ELF-1 (cell line): ENCODE measurements at places on chromosomes 6 and 20.
A peak's percentile ranks its signal among the peaks of the same experiment; 100 is the strongest.

GRCh38 chr6:160851031-160851430, 140.5 kb upstream of the MAP3K4 start:
- no peak for DNase-seq

DNA sequence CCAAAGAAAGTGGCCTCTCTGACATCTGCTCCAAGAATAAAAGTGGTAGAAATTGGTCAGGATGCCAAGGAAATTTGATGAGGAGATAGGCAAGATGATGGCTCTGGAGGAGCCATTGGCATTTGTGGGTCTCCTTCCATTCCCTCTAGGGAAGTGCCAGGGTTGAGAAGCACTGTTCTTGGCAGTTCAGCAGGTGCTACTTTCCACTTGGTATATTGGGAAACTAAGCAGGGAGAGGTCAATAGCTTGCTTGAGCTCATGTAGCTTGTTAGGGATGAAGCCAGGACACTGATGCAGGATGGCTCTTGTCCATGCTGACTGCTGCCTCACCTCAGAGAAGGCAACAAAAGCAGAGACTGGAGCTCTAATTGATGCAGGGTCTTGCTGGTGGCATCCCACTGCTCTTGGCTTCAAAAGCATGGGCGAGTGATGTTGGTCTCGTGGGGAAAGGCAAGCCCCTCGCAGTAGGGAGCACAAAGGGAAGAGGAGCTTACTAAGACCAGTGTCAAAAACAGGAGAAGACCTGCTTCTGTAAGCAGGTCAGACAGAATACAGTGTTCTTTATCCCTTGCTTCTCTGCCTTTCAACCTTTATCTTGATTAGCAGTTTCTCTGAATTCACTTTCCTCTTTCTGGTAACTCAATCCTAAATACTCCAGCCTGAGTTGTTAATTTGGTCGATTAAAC, 73.1 kb upstream of the RIPOR2 start:
- no peak for DNase-seq

- DNase-seq: no peak
Measured at GRCh38 chr20:37343212-37343993, 2.5 kb upstream of the SRC start.

GRCh38 chr20:38751360-38751976, 3.2 kb downstream of the ACTR5 start:
- no peak for DNase-seq

- no peak for DNase-seq
Measured at GRCh38 chr6:170438861-170439260, 114.2 kb downstream of the PSMB1 start.

DNA sequence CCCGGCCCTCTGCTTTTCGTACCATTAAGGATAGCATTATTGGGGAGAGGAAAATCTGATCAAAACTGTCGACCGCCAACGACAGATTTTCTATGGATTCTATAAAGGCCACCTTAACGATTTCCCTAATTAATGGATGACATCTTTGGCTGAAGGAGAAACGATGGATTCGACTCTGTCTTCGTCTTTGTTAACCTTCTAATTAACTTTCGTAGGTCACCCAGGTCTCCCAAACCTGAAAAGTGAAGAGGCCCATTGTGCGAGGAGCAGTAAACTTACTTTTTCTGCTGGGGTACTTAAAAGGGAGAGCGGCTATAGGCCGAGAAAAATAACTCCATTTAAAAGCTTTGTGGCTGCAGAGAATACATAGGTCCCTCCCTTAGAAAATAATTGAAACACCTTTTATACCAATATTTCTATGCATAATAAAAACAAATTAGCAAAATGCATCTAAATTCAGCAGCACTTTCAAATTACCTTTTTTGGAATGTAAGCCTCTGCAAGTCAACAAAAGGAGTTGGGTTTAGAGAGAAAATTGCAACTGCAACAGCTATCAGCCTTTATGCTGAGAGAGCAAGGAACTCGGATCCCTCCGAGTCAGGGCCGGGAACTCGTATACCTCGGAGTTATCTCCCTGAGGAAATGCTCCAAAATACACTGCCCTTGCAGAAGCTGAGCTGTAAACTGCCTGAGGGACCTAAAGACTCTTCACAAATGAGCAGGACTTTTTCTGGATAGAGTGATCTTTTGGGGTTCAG, 31.4 kb upstream of the NR2E1 start:
- DNase-seq: peak; percentile 48

DNA sequence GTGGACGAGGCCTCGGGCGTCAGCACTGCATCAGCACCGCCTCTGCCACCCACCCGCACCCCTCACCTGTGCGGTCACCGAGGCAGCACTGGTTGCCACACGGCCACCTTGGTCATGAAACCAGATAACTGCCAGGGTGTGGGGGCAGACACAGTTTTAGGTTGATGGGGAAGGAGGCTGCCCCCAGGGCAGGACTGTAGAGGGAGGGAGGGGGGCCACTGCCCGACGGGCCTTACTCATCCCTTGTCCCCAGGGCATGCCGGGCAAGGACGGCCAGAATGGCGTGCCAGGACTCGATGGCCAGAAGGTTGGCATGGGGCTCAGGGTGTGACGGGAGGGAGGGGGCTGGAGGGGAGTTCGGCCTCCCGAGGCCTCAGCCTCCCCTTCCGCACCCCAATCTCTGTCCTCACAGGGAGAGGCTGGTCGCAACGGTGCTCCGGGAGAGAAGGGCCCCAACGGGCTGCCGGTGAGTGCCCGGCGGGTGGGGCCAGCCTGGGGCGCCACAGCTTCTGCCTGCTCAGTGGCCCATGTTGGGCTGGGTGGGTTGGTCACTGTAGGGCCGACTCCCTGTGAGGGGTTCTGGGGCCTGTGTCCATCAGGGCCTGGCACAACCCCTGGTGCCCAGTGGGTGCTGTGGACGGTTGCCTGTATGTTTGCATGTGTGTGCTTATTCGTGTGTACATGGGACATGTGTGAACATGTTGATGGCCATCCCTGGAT, 11.8 kb downstream of the COL9A3 start:
- DNase-seq: no peak

DNA sequence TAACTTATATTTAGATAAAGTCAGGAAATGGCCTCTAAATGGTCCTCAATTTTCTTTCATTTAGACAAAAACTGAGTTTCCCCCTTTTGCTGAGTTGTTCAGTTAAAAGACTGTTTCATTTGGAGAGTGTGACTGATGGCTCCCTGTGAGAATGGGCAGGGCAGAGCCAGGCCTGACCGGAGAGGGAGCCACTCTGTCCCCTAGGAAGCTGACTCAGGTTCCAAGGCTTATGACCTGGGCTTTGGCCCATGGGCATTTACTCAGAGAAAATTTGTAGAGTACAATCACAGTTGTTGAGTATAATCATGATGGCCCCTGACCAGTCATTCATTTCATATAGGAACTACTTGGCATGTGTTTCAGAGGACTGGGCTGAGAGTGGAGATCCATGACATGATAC, 37.0 kb upstream of the AIG1 start:
- no peak for DNase-seq

DNA sequence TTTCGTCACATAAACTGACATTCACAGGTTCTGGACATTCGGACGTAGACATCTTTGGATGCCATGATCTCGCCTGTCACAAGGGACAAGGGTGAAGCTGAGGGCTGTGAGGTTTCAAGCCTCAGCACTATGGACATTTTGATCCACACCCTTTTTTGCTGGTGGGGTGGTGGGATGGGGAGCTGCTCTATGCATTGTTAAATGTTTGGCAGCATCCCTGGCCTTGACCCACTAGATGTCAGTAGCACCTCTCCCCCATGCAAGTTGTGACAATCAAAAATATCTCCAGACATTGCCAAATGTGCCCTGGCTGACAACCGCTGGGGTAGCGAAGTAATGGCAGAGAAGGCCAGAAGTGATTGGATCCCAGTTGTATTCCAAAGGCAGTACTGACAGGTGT, 229.4 kb downstream of the TSHZ2 start:
- DNase-seq: peak; percentile 4

- DNase-seq: no peak
Measured at GRCh38 chr20:35009665-35010328, 54.1 kb downstream of the MYH7B start.

GRCh38 chr6:25397406-25397805, 118.2 kb downstream of the CARMIL1 start:
- no peak for DNase-seq

GRCh38 chr6:89400912-89401399, 11.1 kb downstream of the RRAGD start:
- DNase-seq: no peak

- peak; percentile 81 for DNase-seq
Measured at GRCh38 chr20:23826541-23827021, at the start of gene CST2. Gene CST2, minus strand, starts transcription at chr20:23826729. Its CDS starts 69 bp downstream, at chr20:23826660.

DNA sequence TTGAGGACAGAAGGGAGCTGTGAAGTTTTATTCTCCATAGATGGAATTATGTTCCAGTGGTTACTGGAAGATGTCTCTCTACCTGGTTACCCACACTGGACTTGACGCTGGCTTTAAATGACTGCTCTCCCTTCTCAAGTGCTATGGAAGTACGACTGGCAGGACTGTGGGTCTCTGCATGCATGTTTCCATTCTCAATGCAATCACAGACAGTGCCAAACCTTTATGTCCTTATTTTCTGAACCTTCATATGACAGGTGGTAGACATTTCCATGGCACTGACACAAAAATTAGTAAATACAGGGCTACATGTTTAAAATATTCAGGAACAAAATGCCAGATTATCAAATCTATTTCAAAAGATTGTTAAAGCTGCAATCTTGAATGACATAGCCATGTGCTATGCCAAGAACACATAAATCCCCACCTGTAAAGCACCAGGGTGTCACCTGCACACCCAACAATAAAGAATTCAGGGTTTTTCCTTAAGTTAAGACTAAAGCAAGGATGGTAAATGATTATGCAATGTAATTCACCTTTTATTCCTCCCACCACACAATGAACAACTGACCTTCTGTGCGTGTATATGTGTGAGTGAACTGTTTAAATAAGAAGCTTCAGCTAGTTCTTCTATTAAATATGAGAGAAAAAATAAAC, 153.3 kb upstream of the ENPP5 start:
- no peak for DNase-seq

DNA sequence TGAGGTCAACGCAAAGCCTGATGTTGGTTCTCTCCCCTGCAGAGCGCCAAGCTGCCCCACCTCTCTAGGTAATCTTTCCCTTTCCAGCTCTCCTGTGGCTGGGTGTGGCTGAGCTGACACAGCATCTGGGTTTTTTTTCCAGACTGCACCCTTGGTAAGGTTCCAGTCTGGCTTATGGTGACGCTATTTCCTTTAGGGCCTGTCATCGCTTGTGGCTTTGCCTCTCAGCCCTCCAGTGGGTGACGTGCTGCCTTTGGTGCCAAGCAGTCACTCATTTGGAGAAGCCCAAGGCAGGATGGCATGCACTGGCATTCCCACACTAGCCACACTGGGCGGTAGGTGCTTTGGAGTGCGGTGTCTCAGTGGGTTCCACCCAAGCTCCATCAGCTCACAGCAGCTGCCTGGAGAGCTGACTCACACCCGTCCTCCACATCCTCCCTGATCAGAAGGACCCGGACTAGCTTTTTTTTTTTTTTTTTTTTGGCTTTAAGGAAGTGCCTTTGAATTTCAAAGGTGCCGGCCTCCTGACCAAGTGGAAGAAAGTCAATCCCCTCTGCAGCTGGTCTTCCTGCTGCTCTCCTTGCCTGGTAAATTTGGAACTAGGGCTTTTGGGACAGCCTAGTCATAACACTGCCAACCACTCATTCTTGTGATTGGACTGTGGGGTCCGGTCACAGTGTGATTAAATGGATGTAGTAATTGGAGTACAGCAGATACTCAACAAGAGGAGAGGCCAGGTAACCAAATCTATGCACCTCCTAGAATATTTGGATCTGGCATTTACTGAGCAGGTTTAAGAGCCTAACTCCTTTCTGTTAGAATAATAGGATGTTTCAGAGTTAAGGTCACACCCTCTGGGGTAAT, 153.6 kb downstream of the CD83 start:
- no peak for DNase-seq

GRCh38 chr6:82245376-82245775, 2.2 kb downstream of the IBTK start:
- no peak for DNase-seq

GRCh38 chr6:80235647-80236046, 129.2 kb downstream of the BCKDHB start:
- DNase-seq: no peak

GRCh38 chr6:136750696-136751521, 41.4 kb downstream of the MAP3K5 start:
- no peak for DNase-seq

DNA sequence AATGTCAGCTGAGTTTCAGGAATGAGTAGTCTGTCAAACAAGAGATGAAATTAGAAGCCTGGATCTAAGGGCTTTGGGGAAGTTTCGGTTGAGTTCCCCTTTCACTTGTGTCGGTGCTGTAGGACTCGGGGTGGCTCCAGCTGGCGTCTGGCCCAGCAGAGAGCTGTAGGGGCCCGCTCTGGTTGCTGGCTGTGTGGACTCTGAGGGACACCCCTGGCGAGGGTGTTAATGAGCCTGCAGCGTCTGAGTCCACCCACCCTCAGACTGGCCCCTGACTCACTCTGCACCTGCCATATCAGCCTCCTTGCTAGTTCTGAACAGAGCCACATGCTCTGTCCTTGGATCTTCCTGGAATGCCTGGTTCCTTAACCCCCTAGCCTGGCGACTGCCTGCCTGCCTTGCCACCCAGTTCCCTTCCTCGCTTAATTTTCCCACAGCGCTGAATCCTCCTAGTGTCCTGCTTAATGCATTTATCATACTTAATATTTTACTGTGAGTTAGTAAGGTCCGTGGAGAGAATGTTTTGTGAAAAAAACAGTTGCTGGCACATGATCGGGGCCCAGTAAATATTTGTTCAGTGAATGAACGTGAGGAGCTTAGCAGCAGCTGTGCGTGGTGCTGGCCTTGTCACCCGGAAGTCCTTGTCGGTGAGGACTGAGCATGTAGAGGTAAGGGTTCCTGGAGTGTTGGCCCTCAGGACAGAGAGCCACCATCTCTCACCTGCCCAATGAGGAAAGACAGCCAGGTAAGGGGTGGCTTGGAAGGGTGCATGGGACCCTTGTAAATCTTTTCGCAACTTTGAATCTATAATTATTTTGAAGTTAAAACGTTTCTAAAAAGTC, 1.6 kb downstream of the DNAJC5 start:
- peak; percentile 41 for DNase-seq

DNA sequence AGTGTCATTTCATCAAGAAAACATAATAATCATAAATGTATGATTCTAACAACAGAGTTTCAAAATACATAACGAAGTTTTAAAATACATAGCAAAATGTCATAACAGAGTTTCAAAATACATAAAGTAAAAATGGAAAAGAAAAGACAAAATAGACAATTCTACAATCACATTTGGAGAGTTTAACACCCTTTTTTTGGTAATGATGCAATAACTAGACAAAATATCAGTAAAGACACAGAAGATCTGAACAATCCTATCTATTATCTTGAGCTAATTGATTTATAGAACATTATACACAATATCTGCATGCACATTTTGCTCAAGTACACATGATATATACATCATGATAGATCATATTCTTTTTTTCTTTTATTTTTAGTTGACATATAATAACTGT, 13.4 kb upstream of the SLC17A2 start:
- no peak for DNase-seq

DNA sequence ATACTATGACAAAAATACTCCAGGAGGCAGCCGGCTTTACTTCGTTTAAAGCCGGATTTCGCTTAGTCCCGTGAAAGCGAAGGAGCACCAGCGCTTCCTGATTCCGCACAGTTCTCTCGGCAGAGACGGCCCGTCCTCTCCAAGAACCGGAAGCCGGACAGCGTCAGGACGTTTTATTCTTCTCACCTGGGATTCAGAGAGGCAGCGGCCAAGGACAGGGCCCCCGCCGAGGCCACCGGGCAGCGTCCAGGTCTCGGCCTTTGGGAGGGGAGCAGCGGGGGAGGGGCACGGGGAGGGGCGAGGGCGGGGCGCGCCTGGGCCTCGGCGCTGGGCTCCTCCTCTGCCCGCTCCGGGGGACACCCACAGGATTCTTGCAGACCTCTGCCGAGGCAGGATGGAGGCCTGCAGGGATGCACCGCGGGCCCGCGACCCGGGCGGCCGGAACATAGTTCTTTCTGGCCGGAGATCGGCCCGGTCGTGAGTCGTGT, 2.8 kb upstream of the DIDO1 start:
- DNase-seq: peak; percentile 65
